Activated CD4-positive, alpha-beta T cell treated with anti-CD3 and anti-CD28 coated beads for 36 hours (primary cell): ENCODE measurements at places on chromosomes 3 and 15. TPM values are rescaled to one million over a fixed set of nuclear protein-coding genes. Genes with fewer than 3 reads are reported as not detected.
A peak's percentile ranks its signal among the peaks of the same experiment; 100 is the strongest.

GRCh38 chr15:85690561-85691231 is 104.0 kb downstream of the KLHL25 start:
- peak; percentile 75 for DNase-seq

DNA sequence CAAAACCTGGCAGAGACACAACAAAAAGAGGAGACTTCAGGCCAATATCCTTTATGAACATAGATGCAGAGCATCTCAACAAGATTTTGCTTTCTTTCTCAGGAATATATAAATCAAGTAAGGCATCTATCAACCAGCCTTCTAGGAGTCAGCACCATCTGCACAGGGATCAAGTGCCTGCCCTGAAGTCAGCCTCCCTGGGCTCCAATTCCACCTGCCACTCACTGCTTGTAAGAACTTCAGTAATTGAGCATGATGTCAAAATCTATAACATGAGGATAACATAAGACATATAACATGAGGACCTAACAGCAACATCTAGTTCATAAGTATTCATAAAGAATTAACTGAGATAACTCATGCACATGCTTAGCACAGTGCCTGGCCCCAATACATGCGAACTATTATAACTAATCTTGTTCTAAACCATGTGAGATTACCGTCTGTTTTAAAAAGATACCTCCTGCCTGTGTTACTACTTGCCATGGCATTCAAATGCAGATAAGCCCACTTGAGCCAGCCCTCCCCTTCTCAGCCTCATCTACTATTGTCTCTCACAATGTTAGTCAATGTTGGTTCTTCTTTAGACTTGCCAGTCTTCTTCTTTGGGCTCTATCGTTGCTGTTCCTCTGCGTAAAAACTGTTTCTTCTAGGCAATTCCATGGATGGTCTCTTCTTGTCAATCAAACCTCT is 91.6 kb downstream of the PLD1 start:
- no peak for DNase-seq

DNA sequence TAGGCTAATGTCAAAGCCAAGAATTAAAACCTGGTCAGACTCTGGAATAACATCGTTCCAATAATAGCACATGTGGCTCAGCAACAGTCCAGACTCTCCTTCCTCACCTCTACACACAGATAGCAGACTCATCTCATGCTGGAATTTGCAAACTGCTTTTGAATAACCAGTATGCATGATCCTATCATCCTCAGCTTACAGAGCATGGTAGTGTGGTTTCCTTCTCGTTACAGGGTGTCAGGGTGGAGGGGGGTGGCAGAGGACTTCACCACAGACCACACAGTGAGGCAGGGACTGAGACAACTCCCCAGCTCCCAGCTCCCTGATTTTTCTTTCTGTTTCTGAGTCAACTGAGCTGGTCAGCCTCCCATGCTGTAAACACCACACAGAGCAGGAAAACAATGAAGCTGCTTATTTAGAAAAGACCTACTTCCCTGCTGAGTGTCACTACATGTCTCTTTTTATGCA is 101.6 kb downstream of the RPL22L1 start:
- no peak for DNase-seq

- DNase-seq: no peak
These were observed 912.6 kb downstream of the ROBO1 start for GRCh38 chr3:78855190-78855589.

DNA sequence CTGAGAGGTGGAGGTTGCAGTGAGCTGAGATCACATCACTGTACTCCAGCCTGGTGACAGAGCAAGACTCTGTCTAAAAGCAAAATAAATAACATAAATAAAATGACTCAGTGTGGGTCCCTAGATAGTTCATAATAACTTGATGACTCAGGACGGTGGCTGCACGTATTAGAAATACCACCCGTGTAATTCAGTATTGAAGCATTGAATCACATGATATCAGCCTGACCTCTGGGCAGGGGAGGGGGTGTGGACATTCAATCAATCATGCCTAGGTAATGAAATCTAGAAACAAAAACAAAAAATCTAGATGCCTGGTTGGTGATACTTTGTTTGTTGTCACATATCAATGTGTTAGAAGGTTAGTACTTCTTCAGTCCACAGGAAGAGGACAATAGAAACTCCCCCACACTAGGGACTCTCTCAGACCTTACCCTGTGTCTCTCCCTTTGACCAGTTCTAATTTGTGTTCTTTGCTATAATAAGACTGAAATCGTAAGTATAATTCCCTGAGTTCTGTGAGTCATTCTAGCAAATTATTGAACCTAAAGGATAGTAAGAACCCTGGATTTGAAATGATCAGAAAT is 177.3 kb downstream of the GAP43 start:
- no peak for DNase-seq

DNA sequence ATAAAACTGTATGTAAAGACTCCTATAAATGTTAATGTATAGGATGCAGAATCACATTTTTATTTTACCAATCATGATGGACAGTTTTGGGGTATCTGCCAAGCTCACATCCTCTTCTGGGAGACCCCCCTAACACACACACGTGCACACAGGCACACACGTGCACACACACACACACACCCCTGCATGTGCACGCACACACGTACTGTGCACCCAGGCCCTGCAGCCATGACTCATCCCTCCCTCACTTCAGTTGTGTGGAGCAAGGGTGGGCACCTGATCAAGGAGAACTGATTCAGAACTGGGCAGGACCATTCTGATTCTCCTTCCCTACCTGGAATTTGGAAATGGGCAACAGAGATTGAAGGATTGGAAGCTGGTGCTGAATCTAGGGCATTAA is 16.0 kb upstream of the MINDY4B start:
- DNase-seq: no peak

DNA sequence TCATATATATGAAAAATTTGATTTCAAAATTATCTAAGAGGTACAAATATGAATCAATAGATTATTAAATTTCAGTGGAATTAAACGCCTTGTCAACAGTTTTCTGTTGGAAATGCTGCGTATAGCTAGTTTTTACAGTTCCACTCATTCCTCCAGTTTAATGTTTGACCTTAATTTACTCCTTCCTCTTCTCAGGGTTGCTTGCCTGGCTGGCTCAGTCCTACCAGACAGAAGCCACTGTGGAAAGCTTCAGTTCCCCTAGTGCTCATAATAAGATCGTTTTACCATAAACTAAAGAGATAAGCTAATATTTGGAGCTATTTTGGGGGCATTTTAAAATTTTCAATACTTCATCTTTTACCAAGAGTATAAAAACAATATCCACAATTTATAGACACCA is 22.8 kb downstream of the EMC7 start:
- no peak for DNase-seq

GRCh38 chr3:31440878-31441277 is 91.8 kb upstream of the STT3B start:
- no peak for DNase-seq

- no peak for DNase-seq
These were observed 204.7 kb upstream of the BHLHE40 start for GRCh38 chr3:4774531-4774930.

- peak; percentile 34 for DNase-seq
These were observed 82.7 kb downstream of the ABHD5 start for GRCh38 chr3:43773273-43774094.

GRCh38 chr15:40430271-40430805 is 10.4 kb upstream of the BAHD1 start:
- DNase-seq: no peak

DNA sequence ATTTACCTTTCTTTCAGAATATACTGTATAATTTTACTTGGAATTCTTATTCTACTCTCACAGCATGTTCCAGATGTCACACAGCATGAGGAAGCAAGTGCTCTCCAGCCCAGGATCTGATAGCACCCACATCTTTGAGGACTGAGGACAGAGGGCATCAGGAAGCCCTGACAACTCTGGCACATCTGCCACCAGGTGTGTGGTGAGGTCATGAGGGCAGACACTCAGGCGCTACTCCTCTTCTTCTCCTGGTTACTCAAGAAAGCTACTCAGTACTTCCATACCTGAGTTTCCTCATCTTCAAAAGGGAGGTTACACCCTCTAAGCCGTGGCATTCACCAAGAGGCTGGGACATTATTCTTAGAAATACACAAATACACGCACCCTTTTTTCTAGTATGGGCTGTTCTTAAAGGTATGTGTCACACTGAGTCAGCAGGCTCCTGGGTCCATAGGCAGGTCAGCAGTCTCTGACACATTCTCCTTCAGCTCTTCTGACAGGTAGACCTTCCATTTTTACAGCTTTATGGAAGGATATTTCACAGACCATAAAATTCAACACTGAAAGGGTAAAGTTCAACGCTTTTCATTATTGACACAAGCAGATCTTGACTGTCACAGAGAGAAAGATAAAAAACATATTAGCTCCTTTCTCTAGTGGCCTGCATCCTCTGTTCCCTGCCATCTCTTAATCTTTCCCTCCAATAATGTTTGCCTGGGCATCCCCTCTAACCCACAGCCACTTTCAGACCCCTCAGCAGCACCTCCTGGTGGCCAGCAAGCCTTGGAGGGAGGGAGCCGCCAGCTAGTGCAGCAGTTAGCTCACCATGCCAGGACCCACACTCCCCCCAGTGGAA is 103.2 kb upstream of the TJP1 start:
- DNase-seq: peak; percentile 70

- no peak for DNase-seq
These were observed 373.4 kb downstream of the OCA2 start for GRCh38 chr15:27725731-27726130.

- DNase-seq: no peak
These were observed 103.8 kb upstream of the UBE2E1 start for GRCh38 chr3:23701716-23702597.

DNA sequence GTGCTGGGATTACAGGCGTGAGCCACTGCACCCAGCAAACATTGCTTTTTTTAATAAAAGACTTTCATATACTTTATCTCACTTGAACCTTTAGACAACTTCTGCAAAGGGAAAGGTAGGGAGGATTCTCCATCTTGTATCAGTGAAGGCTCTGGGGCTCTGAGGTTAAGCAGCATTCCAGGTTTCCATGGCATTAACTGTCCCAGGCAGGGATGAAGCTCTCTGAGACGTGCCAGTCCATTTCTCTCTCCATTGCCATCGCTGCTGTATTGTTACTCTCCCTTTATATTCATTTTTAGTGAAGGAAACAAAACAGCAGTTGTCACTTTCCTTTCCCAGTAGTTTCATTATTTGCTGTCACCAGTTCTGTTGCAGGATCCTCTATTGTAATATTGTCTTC is 342.4 kb downstream of the LPP start:
- no peak for DNase-seq

BCL2A1 gene
- total RNA-seq: 82.2 TPM
